ENCODE measurements at places on chromosomes 2 and 18.

GRCh38 chr2:215537611-215538010 lies 101.7 kb upstream of the FN1 start:
- DNase-seq = no peak

DNA sequence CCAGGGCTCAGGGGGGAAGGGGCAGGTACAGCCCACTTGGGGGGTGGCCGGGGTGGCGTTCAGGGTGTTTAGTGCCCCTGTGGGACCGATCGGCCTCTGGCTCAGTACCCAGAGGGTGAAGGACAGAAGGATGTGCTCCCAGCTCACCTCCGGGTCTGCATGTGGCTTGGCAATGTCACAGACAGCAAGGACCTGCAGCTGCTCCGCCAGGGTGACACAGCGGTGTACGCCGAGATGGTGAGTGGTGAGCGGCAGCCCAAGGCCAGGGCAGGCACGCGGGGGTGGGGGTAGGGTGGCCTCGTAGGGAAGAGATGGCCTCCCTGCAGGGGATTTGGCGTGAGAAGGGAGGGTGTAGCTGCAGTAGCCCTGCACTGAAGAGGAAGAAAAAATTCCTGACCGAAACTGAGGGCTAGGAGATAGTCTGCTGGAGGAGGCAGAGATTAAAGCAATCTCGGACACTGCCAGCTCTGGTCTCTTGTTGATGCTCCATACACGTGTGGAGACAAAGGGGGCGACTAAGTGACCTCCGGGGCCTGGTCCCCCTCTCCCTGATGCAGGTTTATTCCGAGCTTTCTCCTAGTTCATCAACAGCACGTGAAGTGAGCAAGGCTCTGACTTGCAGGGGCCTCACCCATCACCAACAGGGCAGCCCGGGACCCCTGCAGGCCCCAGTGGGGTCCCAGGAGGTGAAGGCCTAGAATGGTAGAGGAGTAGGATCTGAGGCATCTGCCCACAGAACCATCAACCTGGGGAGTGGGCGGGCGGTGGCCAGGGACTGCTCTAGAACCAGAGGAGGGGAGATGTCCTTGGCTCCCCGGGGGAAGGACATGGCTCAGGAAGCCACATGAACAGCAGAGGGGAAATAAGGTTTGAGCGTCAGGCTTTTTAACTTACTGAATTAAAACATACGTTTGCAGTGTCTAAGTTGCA lies 45.4 kb downstream of the FER1L5 start:
- DNase-seq = no peak

DNA sequence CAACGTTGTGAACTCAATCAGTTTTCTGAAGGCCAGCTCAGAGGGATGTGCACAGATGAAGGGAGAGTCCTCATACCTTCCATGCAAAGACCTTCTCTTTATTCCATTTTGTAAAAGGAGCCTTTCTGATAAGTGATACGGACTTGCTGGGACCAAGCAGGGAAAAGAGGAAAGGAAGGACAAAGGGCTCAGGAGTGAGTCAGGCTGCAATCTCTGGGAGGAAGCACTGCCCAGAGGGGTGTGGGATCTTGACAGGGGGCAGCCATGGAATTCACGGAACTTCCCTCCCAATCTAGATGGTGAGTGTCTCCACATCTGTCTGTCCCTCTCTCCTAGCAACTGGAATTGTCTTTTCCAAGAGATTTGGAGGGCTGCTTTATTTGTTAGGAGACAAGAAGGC lies 281.4 kb upstream of the CELF4 start:
- DNase-seq = no peak

DNA sequence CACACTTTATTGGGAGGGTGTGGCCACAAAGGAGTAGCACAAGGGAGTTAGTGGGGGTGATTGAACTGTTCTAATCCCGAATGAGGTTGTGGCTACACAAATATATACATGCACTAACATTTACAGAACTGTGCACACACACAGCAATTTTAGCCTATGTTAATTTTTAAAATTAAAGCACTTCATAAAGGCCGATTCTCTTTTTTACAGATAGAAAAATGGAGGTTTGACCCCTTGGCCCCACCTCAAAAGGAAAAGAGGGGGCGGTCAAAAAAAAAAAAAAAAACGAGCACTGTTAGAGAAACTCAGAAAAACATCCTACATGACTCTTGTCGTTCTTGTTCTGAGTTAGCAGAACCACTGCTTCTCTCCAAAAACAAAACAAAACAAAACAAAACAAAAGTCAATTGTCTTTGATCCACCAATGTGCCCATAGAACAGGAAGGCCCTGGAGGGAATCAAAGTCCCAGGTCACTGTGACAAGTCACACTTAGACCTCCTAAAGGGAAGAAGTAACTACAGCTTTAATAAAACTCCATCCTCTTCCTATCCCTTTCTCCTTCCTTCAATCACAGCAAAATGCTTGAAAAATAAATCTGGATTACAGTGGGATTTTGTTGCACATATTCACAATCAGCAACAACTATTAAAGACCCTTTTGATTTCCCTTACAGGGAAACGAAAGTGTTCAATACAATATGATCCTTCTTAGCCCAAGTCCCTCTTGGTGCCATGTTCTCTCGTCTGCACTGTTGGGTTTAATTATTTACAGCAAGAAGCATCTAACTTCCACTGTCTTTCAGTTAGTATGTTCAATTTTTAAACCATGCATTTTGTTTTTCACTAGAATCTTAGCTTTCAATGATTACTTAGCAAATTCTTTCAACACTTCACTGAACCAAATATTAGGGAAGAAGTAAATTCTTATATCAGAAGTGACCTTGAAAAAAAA lies 16.6 kb downstream of the LRP2 start:
- DNase-seq = no peak

DNA sequence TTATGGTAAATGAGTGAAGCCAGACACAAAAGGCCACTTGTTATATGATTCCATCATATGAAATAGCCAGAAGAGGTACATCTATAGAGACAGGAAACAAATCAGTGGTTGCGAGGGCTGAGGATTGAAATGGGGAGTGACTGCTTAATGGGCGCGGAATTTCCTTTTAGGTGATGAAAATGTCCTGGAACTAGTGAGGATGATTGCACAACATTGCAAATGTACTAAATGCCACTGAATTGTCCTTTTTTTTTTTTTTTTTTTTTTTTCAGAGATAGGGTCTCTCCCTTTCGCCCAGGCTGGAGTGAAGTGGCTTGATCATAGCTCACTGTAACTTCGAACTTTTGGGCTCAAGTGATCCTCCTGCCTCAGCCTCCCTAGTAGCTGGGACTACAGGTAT lies 15.3 kb upstream of the GAREM2 start:
- no peak for DNase-seq

DNA sequence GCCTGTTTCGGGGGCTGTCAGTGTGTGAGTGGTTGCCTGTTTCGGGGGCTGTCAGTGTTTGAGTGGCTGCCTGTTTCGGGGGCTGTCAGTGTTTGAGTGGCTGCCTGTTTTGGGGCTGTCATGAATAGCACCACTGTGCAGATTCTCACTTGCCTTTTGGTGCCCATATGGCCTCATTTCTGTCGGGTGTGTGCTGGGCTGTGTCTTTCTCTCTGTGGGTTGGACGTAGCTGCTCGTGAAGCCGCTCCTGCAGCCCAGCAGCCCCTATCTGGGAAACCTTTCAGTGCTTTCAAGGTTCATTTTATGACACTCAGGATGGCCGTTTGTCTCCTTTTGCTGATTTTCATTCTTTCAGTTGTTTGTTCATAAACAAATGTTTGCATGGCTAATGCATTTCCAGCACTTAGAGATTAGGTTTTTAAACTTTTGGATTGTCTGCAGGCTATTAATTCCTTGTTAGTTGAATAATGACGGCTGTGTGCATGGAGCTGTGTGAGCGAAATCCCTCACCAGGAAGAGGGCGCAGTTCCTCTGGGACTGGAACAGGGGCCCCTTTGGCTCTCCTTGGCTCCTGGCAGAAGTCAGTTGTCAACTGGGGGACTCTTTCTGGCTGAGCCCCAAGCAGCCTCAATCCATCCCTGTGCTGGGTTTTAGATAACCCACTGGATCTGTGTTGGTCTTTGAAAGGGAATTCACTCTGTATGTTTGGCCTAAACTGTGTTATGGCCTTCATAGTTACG lies 10.8 kb downstream of the AGAP1 start:
- DNase-seq = no peak

DNA sequence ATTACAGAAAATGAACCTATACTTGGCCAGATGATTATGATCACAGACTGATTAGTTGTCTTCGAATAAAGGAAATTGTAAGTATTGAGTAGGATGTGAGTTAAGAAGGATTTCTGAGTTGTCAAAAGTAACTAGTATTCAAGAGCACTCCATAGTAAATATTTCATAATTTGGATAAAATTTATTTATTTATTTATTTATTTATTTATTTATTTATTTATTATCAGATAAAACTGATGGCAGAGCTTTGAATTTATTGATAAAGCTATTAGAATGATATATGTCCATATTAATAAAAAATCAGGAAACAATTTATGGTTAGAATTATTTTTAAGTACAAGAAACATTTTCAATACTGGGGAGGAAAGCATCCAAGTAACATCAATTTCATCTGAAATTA lies 1634.1 kb downstream of the LRP1B start:
- DNase-seq = no peak

- no peak for DNase-seq
Measured at GRCh38 chr2:14975381-14975780, 342.9 kb downstream of the LRATD1 start.

DNA sequence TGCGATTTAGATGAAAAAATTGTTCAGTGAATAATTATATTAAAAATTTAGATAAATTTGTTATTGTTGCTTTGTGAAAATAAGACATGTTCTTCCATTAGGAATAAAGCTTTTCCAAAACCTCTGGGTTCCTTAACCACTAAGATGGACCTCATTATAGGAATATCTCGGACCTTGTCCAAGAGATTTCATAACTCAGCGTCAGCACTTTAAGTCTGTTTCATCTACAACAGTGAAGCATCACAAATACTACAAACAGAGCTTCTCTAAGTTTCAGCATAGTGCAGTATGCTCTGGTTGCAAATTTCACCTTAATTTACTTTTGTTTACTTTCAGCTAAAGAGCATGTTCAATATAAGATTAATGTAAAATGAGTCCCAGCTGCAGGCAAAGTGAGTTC lies 150.3 kb downstream of the UBE2E3 start:
- no peak for DNase-seq

- DNase-seq = peak; percentile 60
Measured at GRCh38 chr2:174597345-174598047, at the start of gene WIPF1. Gene WIPF1, minus strand, starts transcription at chr2:174597804. Its CDS starts 12,231 bp downstream, at chr2:174585573.

DNA sequence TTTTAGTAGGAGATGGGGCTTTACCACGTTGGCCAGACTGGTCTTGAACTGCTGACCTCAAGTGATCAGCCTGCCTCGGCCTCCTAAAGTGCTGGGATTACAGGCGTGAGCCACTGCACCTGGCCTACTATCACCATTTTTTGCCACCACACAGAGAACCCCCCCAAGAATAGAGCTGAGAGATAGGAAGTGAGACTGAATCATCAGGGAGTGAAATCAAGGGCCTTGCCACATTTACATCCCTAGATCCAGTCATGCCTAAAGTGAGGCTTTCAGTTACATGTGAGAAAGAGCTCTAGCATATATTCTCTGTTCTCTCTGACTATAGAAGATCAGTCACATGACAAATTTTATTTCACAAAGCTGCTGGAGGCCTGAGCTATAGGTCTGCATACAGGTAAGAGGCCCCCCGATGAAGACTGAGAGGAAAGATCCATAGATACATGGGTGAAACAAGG lies 28.0 kb upstream of the KCMF1 start:
- DNase-seq = no peak

DNA sequence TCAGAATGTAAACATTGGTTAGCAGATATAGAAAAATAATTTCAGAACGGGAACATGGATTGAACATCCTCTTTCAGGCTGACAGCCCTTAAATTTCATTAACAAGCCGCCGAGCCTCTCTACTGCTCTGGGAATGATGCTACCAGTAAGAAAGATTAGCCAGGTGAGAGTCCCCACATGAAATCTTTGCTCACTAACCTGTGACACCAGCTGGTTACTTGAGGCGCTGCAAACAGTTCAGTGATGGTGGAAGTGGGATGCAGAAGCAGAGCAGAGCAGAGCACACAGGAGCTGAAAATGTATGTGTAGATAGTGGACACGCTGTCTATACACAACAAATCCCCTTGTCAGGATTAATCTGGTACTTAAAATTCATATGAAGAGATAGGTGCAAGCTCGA lies 721.1 kb downstream of the DPP10 start:
- no peak for DNase-seq

DNA sequence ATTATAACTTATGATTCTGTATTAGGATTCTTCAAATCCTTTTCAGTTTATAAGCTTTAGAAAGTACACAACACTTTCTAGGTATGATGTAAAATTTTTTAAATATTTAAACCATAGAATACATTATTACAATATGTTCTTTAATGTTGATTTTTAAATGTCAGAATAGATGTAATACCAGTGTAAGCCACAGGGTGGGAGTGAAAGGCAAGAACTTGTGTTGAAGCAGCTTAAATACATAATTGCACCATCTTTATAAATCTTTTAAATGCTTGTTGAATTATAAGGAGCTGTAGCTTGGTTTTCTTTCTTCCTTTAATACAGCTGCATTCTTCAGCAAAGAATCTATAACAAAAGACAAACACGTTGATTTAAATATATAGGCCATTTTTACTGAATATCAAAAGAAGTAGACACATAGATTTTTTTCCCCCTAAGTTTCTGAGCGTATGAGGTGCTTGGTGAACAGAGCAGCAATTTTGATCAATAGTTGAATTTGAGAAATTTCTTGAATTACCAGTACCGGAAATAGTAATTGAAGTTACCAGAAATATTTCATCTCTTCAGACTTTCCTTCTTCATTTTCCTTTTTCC lies 63.0 kb downstream of the TANK start:
- no peak for DNase-seq

Data from DND-41 (cell line).